Naive thymus-derived CD8-positive, alpha-beta T cell (primary cell): ENCODE measurements at places on chromosomes 6 and 20.
A peak's percentile ranks its signal among the peaks of the same experiment; 100 is the strongest.

- no peak overlapping the region for H3K4me3 ChIP-seq
- peaks cover 13% of the 10 kb centered on the region for H3K36me3 ChIP-seq
- no peak for DNase-seq
- no peaks in the 10 kb centered on the region for H3K27me3 ChIP-seq
These were observed 157.9 kb downstream of the FOXC1 start for GRCh38 chr6:1767481-1768246.

GRCh38 chr6:473768-474452 lies 82.4 kb downstream of the IRF4 start:
- peak overlapping the region; percentile 67 for H3K4me3 ChIP-seq
- H3K4me1 ChIP-seq: peaks cover 46% of the 10 kb centered on the region
- no peaks in the 10 kb centered on the region for H3K27me3 ChIP-seq
- peak overlapping the region; percentile 60 for H3K27ac ChIP-seq
- no peak for DNase-seq
- H3K36me3 ChIP-seq: no peaks in the 10 kb centered on the region

DNA sequence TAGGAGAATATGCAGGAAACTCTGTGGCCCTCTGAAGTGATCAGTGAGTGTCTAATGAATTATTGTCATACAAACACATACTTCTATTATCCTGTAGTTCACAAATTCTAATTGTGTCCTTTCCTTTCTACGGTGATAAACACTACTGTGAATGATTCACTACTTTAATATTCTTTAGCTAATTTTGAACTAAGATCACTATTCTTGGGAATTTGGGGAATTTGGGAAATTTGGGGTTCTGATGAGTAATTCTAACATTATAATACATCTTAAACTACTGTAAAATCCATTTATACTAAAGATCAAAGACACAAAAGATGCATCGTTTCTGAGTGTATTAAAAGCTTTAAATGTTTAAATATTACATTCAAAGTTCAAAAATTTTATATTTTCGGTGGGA lies 1287.2 kb upstream of the CITED2 start:
- no peaks in the 10 kb centered on the region for H3K36me3 ChIP-seq
- no peaks in the 10 kb centered on the region for H3K4me1 ChIP-seq
- DNase-seq: no peak
- no peaks in the 10 kb centered on the region for H3K27me3 ChIP-seq
- no peak overlapping the region for H3K27ac ChIP-seq
- no peak overlapping the region for H3K4me3 ChIP-seq

DNA sequence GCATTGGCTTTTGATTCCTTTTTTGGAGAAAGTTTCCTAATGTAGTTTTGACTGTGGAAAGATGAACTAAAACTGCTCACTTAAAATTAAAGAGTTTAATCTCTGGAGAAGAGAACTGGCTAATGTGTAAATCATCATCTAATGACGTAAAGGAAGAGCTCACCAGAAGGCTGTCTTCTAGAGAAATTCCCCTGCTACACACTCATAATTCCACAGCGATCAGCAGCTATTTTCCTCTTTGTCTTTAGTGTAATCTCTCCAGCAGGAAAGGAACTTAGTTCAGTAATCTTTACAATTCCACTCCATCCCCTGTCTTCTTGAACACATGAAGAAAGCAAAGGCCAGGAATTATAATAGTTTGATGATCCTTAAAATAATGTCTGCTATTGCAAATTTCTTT lies 15.8 kb downstream of the SPTLC3 start:
- no peaks in the 10 kb centered on the region for H3K27me3 ChIP-seq
- no peaks in the 10 kb centered on the region for H3K4me1 ChIP-seq
- no peak overlapping the region for H3K27ac ChIP-seq
- no peak overlapping the region for H3K4me3 ChIP-seq
- H3K36me3 ChIP-seq: peaks cover 18% of the 10 kb centered on the region
- DNase-seq: no peak

DNA sequence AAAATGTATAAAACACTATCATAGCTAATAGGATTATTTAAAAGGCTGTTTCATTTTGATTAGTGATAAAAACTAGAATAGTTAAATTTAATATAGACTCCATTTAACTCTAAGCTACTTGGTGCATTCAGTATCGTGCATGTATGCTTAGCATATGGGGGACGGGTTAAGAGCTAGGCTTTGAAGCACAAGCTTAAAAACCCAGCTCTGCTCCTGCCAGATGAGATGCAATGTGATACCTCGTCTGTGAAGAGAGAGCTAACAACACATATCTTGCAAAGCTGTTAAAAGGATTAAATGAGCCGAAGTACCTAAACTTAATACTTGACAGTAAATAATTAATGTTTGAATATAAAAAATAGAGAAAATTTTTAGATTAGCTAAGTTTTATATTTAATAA lies 42.2 kb downstream of the DTNBP1 start:
- no peak for DNase-seq
- no peak overlapping the region for H3K4me3 ChIP-seq
- H3K36me3 ChIP-seq: peaks cover 25% of the 10 kb centered on the region
- no peak overlapping the region for H3K27ac ChIP-seq
- H3K4me1 ChIP-seq: peaks cover 23% of the 10 kb centered on the region
- no peaks in the 10 kb centered on the region for H3K27me3 ChIP-seq

DNA sequence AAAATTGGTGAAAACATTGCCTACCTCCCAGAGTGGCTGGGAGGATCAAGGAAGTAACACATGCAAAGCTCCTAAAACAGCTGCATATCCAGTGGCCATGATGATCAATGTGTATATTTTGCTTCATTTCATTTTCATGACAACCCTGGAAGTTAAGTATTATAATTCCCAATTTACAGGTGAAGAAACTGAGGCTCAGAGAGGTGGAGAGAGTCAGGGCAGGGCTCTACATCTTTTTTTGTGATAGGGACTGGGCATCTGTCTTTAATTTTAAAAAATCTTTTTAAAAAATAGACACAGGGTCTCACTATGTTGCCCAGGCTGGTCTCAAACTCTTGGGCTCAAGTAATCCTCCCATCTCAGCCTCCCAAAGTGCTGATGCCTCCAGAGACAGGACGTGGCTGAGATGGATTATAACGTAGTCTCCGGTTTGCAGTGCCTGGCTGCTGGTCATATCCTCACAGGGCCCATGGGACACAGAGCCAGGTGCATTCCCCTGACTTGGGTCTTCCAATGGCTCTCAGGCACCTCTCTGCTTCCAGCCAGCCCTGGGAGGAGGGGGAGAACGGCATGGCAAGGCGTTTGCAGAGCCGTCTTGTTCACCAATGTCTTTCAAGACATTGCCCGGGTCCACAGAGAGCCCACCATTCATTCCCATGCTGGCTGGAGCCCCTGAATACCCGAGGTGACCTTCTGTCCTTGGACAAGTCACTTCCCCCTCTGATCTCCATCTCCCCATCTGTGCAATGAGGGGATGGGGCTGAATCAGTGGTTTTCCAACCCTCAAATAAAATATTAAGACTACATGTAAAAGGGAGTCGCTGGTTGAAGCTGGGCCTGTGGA lies 38.3 kb downstream of the HNF4A start:
- no peak overlapping the region for H3K27ac ChIP-seq
- H3K27me3 ChIP-seq: peaks cover 7% of the 10 kb centered on the region
- no peaks in the 10 kb centered on the region for H3K4me1 ChIP-seq
- no peak overlapping the region for H3K4me3 ChIP-seq

DNA sequence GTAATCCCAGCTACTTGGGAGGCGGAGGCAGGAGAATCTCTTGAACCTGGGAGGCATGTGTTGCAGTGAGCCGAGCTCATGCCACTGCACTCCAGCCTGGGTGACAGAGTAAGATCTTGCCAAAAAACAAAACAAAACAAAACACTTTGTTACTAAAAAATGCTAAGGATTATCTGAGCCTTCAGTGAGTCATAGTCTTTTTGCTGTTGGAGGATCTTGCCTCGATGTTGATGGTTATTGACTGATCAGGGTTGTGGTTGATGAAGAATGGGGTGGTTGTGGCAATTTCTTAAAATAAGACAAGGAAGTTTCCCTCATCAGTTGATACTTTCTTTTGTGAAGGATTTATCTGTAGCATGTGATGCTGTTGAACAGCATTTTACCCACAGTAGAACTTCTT lies 196.8 kb upstream of the HDDC2 start:
- H3K27me3 ChIP-seq: no peaks in the 10 kb centered on the region
- no peak overlapping the region for H3K27ac ChIP-seq
- DNase-seq: no peak
- H3K4me3 ChIP-seq: no peak overlapping the region
- no peaks in the 10 kb centered on the region for H3K4me1 ChIP-seq

DNA sequence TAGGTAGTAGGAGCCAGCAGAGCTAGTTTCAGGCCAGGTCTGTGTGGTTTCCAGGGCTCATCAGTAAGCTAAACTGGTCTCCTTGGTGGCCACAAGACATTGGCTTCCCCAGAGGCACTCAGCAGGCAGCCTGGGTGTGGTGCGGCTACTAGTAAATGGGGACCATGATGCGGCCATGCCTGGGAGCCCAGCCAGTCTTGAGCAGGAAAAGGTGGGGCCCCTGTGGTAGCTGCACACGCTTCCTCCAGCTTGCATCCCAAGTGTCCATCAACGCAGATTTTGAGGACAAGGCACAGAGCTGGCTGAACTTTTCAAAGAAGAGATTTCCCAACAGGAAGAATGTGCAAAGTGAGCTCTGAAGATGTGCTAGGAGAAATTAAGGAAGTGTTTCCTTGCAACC lies 107.4 kb upstream of the NAA20 start:
- H3K27ac ChIP-seq: no peak overlapping the region
- H3K27me3 ChIP-seq: peaks cover 6% of the 10 kb centered on the region
- H3K4me1 ChIP-seq: peaks cover 22% of the 10 kb centered on the region
- H3K36me3 ChIP-seq: no peaks in the 10 kb centered on the region

GRCh38 chr6:166614171-166614583 lies 12.9 kb downstream of the RPS6KA2 start:
- DNase-seq: no peak
- no peak overlapping the region for H3K27ac ChIP-seq
- H3K4me3 ChIP-seq: no peak overlapping the region
- H3K27me3 ChIP-seq: no peaks in the 10 kb centered on the region
- H3K36me3 ChIP-seq: no peaks in the 10 kb centered on the region

GRCh38 chr20:59120491-59120890 lies 43.1 kb upstream of the ZNF831 start:
- peak; percentile 56 for DNase-seq
- H3K36me3 ChIP-seq: no peaks in the 10 kb centered on the region
- peaks cover 96% of the 10 kb centered on the region for H3K4me1 ChIP-seq
- H3K27ac ChIP-seq: peak overlapping the region; percentile 100

DNA sequence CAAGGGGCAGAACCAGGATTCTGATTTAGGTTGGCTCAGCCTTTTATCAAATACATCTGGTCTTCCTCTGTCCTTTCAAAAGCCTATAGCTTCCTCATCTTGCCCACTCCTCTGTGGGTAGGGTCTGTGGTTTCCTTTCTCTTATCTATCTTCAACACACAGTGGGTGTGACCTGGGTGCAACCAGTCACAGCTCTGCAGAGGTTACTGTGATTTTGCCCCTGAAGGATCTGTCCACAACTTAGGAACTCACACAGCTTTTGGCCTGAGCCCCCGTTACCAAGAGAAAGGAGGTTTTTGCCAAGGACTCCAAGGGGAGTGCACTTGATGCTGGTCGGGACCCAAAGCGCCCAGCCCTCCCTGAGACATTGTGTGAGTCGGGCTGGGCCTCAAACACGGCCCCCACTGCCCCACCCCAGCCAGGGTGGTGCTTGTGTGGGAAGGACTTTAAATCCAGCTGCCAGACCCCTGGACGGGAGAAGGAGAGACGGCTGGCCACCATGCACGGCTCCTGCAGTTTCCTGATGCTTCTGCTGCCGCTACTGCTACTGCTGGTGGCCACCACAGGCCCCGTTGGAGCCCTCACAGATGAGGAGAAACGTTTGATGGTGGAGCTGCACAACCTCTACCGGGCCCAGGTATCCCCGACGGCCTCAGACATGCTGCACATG lies at the start of gene PI16:
Gene PI16, plus strand, starts transcription at position 477 of the 670 bp plus-strand sequence. Its CDS starts 23 bp downstream, at position 500.
- H3K4me3 ChIP-seq: peak within 1 kb of the TSS; percentile 39
- H3K27ac ChIP-seq: peak within 1 kb of the TSS; percentile 32
- no peaks in the 10 kb centered on the region for H3K36me3 ChIP-seq
- peaks cover 40% of the 10 kb centered on the region for H3K4me1 ChIP-seq
- no peak for DNase-seq

GRCh38 chr6:164690702-164691500 lies 618.5 kb downstream of the C6orf118 start:
- H3K27ac ChIP-seq: no peak overlapping the region
- H3K36me3 ChIP-seq: no peaks in the 10 kb centered on the region
- H3K4me3 ChIP-seq: no peak overlapping the region
- DNase-seq: no peak
- no peaks in the 10 kb centered on the region for H3K4me1 ChIP-seq

DNA sequence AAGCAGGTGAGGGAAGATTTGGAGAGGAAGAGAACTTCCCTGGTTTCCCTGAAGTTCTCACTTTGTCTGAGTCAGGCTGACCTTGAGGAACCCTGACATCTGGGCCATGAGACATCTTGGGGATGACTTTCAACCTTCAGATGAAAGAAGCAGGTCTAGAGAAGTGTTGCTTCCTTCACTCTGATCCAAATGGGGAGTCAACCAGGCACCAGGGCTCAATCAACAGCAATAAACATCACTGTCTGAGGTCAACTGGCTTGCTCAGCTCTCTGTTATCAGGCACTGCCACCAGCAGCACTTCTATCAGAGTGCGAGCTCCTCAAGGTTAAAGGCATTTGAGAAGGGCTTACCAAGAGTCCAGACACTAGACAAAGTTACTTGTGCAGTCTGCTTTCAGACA lies 6.3 kb downstream of the ACOT8 start:
- DNase-seq: no peak
- H3K4me3 ChIP-seq: no peak overlapping the region
- no peak overlapping the region for H3K27ac ChIP-seq
- H3K36me3 ChIP-seq: peaks cover 69% of the 10 kb centered on the region
- no peaks in the 10 kb centered on the region for H3K27me3 ChIP-seq

DNA sequence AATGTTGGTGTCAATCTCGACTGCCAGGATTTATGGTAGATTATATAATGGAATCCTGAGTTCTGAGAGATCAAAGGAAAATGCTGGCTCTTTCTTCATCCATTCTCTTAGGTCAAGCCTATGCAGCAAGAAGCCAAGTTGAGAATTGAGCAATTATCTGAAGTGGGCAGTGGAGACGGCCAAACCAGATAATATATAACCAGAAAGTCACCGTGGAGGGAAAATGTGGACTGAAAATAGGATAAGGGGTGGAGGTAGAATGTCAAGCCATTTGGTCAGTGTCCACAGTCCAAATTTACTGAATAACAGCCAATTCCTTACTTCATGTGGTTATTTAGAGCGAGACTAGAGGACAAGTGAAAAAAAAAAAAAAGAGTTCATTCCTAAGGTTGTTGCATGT lies 107.8 kb upstream of the ESR1 start:
- no peaks in the 10 kb centered on the region for H3K4me1 ChIP-seq
- H3K27ac ChIP-seq: no peak overlapping the region
- no peak overlapping the region for H3K4me3 ChIP-seq
- no peak for DNase-seq

DNA sequence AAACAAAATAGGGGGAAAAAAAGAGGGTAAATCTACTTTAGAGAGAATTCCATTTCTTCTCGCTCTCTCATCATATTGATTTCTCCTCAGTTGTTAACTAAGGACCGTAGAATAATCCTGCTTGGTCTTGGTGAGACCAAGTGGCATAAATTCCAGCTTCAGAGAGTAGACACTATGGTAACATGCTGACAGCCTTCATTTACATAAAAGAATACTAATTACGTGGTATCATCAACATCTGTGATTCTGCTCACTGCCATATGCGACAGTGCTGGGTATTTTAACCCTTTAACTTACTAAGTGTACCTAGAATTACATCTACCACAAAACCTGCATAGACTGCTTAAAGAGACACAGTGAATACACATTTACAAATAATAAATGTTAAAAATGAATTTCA lies 27.1 kb downstream of the TOMM6 start:
- H3K27me3 ChIP-seq: no peaks in the 10 kb centered on the region
- H3K4me3 ChIP-seq: no peak overlapping the region
- no peaks in the 10 kb centered on the region for H3K36me3 ChIP-seq
- H3K27ac ChIP-seq: no peak overlapping the region
- no peak for DNase-seq
- H3K4me1 ChIP-seq: no peaks in the 10 kb centered on the region
